ENCODE measurements at places on chromosomes 16 and 17.

DNA sequence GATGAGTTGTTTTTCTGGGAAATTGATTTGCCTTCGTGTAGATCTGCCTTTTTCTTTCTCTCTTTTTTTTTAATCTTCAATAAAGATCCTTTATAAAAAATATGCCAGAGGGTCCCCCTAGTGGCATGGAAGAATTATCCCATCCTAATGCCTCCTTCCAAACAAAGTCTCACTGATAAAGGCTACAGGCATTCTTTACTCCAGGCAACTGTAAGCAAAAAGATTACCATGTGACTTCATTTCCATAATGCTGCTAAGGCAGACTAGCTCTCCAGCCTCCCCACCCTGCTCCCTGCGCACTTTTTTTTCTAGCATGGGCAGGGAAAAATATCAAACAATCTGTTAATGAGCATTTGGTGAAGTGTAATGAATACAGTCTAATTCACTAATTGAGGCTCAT, 220.2 kb upstream of the CDH8 start:
- DNase-seq: no peak

GRCh38 chr16:66934138-66934838, at the start of gene CIAO2B:
CIAO2B (minus strand) TSS chr16:66934402; CDS start chr16:66934364, 38 bp downstream.
- DNase-seq: peak; percentile 42

DNA sequence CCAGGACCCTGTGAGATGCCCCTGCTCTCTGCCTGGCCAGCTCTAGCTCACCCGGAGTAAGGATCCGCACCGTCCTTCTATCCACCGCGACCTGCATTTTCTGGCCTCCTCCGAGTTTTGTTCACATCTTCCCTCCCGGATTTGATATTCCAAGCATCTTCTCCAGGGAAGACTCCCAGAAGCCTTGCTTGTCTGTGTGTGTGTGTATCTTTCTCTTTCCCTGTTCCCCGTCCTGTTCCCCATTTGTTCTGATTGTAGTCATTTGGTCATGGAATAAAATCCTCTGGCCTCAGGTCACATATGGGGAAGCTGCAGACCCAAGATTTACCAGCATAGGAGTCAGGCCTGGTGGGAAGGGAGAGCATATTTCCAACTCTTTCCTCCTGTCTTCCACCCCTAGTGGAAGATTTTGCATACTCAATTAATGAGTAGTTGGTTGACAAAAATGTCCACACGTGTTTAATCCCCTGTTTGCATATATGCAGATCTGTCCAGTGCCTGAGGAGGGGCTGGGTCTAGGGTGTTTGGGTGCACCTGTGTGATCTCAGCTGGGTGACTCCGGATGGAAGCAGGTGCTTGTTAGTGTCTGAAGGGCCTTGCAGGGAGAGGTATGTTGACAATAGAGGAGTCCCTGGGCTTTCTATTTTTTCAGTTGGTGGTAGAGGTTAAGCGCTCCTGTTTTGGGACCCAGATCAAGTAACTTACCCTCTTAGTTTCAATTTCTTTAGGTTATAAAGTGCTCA, 1.9 kb downstream of the PRAC1 start:
- peak; percentile 53 for DNase-seq

- no peak for DNase-seq
These were observed 10.4 kb upstream of the KRT10 start for GRCh38 chr17:40832840-40833239.

DNA sequence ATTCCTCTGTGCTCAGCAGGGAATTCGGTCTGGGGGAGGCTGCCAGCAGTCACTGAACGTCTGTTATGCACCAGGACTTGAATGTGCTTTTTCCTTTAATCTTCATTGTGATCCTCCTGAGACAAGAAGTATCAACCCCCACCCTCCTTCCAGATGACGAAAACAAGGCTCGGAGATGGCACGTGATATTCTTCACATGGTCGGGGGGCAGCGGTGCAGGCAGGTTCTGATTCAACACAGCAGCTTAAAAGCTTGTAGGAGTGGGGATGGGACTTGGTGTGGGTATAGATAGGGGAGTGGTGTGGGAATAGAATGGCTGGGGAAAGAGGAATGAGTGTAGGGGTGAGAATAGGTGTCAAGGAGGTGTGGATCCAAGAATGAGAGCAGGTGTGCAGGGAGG, 6.4 kb downstream of the NECAB2 start:
- no peak for DNase-seq

GRCh38 chr16:1548727-1549126, 15.3 kb downstream of the TMEM204 start:
- no peak for DNase-seq

GRCh38 chr17:75594499-75595283, 7.1 kb downstream of the MYO15B start:
- no peak for DNase-seq

DNA sequence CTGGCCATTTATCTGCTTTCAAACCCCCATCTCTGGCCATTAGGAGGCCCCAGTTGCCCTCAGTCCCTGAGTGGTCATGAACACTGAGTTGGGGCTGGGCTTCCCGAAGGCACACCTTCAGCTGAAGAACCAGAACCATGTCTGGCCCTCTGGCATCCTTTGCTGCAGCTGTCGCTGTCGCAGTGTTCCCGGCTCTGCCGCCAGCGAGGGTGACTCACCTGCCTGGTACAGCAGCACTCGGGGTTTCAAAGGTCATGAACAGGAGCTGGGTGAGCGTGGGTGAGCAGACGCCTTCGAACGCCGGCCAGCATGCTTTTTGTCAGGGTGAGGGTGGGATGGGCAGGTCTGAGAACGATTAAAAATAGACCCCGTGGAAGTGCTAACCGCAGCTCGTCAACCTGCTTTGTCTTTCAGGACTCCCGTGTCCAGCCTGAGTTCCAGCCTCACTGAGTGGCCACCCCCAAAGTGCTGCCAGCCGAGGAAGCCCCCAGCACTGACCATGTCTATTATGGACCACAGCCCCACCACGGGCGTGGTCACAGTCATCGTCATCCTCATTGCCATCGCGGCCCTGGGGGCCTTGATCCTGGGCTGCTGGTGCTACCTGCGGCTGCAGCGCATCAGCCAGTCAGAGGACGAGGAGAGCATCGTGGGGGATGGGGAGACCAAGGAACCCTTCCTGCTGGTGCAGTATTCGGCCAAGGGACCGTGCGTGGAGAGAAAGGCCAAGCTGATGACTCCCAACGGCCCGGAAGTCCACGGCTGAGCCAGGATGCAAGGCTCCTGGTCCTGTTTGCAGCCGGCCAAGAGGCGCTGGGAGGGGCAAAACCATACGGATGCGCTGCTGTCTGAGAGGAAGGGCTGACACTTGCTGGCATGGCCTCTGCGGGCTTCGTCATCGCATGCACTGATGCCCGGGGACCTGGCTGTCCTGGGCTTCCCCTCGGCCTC, 7.6 kb downstream of the SNN start:
- peak; percentile 30 for DNase-seq

GRCh38 chr17:48444516-48445247, 14.7 kb upstream of the SKAP1 start:
- DNase-seq: no peak

DNA sequence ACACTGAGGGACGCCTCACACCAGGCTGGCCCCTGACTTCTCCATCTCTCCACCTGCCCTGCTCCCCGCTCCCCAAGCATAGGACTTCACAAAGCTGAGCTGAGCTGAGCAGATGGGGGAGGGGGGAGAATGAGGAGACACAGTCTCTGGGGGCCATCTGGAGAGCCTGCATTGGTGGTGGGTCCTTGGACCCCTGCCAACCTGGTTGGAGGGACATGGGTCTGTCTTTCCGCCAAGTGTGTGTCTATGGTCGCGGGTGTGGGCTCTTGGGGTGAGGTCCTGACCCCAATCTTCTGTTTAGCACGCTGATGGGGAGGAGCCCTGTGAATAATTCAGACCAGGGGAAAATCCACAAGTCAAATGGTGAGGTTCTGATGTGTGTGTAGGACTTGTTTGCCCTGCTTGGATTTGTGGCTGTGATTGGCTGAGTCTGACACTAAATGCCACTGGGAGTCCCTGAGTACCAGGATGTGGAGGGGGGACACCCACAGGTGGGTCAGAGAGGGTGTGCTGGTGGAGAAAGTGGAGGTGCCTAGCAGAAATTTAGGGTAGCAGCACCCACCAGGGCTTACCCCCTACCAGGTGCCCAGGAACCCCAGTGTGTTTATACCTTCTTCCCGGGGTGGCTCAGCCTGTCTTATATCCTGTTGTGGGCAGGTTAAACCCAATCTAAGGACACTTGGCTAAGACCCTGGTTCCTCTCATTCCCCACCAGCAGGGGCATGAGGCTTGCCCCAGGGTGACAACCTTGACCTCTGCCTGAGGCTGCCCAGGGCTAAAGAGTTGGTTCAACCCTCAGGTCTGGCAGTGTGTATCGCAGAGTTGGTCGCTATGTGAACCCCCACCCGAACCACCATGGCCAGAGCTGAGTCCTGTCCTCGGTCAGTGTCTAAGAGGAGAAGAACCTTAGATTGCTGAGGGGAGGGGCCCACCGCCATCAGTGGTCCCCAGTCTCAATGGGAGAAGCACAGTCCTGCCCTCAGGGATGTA, 2.1 kb downstream of the FMNL1 start:
- no peak for DNase-seq

DNA sequence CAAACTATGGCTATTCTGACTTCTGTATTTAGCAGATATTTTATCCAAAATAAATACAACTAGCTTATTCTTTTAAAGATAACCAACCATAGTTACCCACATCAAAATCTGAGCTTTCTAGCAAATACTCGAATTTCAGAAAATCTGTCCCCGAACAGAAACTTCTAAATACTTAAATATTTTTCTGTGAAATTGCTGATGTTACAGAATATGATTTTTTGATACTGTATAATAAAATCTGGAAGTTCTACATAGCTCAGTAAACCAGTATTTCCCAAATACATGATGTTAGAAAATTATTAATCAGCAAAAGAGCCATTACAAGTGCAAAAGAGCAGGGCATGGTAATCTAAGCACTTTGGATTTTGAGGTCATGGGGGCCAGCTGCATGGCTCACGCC, 114.9 kb downstream of the CDH8 start:
- no peak for DNase-seq

- no peak for DNase-seq
These were observed 5.0 kb downstream of the SLX4 start for GRCh38 chr16:3606441-3606840.

GRCh38 chr17:56057869-56058268, 95.4 kb upstream of the ANKFN1 start:
- DNase-seq: no peak

DNA sequence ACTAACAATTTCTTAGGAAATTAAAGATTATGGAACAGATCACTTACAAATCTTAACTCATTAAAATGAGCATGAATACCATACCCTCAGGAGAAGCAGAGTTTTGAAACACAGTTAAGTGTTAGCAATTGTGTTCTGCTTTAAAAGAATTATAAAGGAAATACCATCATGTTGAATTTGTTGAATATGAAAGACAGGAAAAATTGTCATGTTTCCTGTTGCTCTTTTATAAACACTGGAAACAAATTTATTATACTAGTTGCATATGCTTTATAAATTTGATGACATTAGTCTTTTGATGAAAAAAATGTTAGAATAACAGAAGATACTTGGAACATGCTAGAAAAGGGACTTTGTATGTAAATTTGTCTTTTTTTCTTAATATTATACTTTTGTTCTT, 59.7 kb downstream of the VMP1 start:
- no peak for DNase-seq

- no peak for DNase-seq
These were observed 79.1 kb downstream of the KSR1 start for GRCh38 chr17:27535178-27535928.

DNA sequence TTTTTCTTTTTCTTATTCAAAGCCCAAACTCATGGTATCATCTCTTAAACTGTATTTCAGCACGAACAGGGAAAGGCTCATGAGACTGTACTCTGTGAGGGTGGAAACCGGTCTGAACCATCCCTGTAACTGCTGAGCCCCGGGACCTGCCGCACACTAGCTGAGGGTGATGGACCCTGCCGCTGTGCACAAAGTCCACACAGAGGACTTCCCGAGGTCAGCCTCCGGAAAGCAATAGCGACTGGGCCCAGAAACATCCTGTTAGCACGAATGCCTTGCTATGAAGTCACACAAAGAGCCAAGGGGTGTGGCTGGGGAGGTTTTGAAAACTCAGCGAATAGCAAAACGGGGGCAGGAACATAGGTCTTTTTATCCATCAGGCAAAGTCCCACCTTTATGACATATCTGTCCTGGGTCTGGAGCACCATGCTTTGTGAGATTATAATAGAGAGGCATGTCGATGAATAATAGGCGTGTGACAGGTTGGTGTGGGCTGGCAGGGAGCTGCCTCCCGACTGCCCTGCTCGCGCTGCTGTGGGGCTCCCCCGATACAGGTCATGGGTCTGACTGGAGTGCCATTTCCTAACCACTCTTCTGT, 33.4 kb downstream of the CDK5R1 start:
- peak; percentile 14 for DNase-seq

DNA sequence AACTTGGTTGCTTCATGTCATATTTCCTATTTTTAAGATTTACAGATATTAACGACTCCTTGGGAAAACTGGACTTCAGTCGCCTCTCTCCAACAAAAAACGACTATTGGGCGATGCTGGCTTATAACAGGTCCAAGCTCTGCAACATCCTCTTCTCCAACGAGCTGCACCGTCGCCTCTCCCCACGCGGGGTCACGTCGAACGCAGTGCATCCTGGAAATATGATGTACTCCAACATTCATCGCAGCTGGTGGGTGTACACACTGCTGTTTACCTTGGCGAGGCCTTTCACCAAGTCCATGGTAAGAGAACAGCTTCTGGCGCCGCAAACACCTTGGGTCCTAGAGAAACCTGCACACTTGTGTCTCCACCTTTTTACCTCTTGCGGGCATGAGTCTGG, 333.0 kb downstream of the WWOX start:
- no peak for DNase-seq

DNA sequence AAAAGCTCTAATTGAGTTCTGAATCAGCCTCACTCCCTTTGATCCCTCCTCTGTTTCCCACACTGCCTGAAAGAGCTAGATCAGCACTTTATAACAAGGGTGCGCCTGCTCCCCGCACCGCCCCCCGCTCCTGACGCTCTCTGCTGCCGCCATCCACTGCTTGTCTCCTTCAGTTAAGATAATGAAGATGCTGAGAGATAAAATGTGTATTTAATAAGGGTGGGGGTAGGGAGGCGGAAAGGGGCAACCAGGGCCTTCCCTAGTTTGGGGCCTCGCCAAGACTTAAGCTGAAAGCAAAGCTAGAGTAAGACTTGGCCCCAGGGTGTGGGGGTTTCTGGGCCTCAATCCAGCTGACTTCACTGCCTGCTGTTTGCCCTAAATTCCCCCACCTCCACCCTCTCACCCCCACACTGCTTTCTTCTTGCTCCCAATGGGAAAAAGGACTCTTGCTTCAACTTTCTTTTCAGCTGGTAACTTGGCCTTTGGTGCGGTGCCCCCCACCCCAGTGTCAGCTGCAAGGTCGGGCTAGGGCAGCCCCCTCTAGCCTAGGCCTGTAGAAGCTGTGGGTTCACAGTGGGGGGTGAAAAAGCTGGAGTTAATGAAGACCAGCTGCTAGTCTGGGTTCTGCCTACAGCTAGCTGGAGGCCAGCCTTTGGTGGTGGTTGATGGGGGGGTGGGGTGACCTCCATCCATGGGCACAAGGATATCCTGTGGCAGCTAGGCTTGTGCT, 1.8 kb upstream of the RARA start:
- DNase-seq: no peak
